Left cardiac atrium (tissue), 4 donors: ENCODE measurements at places on chromosomes 4 and X. TPM values are rescaled to one million over a fixed set of nuclear protein-coding genes. Genes with fewer than 3 reads are reported as not detected.

UGT2B10 gene
- total RNA-seq, result not detected

CWH43 gene
- total RNA-seq, result not detected

ZMYM3 gene
- 13.6 TPM for total RNA-seq

AFP gene
- total RNA-seq, result not detected

SPANXN1 gene
- total RNA-seq, result not detected

EFHC2 gene
- 6.4 TPM for total RNA-seq

FAM47A gene
- not detected for total RNA-seq

TRIM2 gene
- total RNA-seq, result 19.8 TPM

ZNF732 gene
- not detected for total RNA-seq

IL21 gene
- total RNA-seq, result not detected

HS6ST2 gene
- 0.26 TPM for total RNA-seq

BTK gene
- total RNA-seq, result 5.9 TPM

PCDH7 gene
- 1.5 TPM for total RNA-seq

IKBKG gene
- 21.1 TPM for total RNA-seq

SETD7 gene
- 52.1 TPM for total RNA-seq
